ENCODE measurements at places on chromosomes 5 and 9.
A peak's percentile ranks its signal among the peaks of the same experiment; 100 is the strongest.

GRCh38 chr5:1910861-1911772, 28.4 kb upstream of the IRX4 start:
- H3K27me3 ChIP-seq, result no peaks in the 10 kb centered on the region
- no peaks in the 10 kb centered on the region for H3K36me3 ChIP-seq
- H3K4me3 ChIP-seq, result no peak overlapping the region
- DNase-seq, result no peak
- H3K4me1 ChIP-seq, result no peaks in the 10 kb centered on the region
- H3K27ac ChIP-seq, result no peak overlapping the region

- DNase-seq, result no peak
- H3K4me3 ChIP-seq, result no peak overlapping the region
- no peak overlapping the region for H3K27ac ChIP-seq
- H3K4me1 ChIP-seq, result no peaks in the 10 kb centered on the region
- H3K36me3 ChIP-seq, result peaks cover 2% of the 10 kb centered on the region
Measured at GRCh38 chr5:78109891-78110324, 184.6 kb downstream of the AP3B1 start.

DNA sequence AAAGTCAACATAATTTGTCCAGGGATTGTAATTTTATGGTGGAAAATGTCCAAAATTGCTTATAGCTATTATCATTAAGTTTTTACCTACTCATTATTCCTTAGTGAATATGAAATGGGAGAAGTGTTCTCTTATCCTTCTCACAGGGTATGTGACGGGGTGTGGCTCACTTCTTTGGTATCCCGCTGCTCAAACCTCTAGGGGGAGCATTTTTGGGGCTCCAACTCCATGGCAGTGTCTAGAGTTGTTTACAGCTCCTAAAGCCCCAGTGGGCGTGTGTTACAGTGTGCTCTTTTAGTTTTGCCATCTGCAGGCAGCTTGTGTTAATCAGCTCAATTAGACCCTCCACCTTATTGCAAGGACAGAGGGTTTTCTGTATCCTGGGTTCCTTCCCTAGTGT, 89.4 kb downstream of the CDKN2A start:
- H3K4me1 ChIP-seq, result peaks cover 19% of the 10 kb centered on the region
- peak overlapping the region; percentile 34 for H3K27ac ChIP-seq
- H3K4me3 ChIP-seq, result no peak overlapping the region
- no peaks in the 10 kb centered on the region for H3K27me3 ChIP-seq

DNA sequence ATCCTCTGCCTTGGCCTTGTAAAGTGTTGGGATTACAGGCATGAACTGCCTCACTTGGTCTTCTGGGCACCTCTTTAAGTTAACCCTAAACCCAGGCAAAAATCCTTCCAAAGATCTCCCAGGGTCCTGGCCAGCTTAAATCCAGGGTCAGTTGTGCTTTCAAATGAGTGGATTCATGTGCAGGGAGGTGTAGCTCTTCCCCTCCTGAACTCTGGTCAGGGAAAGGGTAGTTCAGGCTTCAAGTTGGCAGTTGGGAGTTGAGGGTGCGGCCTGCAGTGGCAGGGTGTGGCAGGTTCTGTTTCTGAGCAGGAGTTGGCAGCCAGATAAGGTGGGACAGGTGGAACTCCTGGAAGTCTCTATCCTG, 3.6 kb downstream of the HNRNPAB start:
- peaks cover 69% of the 10 kb centered on the region for H3K36me3 ChIP-seq
- H3K4me3 ChIP-seq, result no peak overlapping the region
- H3K27ac ChIP-seq, result peak overlapping the region; percentile 24
- peaks cover 24% of the 10 kb centered on the region for H3K4me1 ChIP-seq
- H3K27me3 ChIP-seq, result no peaks in the 10 kb centered on the region

DNA sequence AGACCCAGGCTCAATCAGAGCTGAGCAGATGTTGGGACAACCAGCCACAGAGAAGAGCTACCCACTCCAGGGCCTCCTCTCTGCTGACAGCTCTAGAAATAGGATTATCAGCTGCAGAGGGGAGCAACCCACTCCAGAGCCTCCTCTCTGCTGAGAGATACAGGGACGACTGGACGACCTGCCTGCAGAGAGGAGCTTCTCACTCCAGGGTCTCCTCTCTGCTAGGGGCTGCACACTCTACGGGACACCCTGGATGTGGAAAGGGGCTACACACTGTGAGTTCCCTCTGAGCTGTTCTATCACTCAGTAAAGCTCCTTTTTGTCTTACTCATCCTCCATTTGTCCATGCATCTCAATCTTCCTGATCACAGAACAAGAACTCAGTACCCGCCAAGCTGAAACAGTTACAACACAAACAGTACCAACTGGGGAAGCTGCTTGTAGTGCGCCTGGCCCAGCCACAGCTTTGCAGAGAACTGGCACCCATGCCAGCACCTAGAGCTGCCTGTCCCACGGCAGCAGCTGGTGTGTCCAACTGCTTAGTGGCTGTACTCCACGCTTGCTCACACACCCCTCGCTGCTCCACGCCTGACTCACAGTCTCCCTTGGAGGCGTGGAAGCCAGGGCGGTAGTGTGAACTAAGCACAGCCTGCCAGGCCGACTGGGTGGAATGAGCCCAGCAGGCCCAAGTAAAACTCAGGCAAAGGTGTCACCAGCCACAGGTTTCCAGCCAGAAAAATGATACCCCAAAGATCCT, 56.8 kb downstream of the PRELID2 start:
- no peak overlapping the region for H3K4me3 ChIP-seq
- no peaks in the 10 kb centered on the region for H3K36me3 ChIP-seq
- DNase-seq, result no peak
- no peaks in the 10 kb centered on the region for H3K27me3 ChIP-seq

- H3K27me3 ChIP-seq, result no peaks in the 10 kb centered on the region
- H3K36me3 ChIP-seq, result no peaks in the 10 kb centered on the region
- no peak overlapping the region for H3K4me3 ChIP-seq
- peak; percentile 61 for DNase-seq
- H3K4me1 ChIP-seq, result peaks cover 34% of the 10 kb centered on the region
- peak overlapping the region; percentile 23 for H3K27ac ChIP-seq
Measured at GRCh38 chr9:13719446-13719845, 440.0 kb upstream of the MPDZ start.

GRCh38 chr5:25107853-25108252, 463.1 kb upstream of the CDH10 start:
- no peaks in the 10 kb centered on the region for H3K27me3 ChIP-seq
- peak; percentile 28 for DNase-seq
- H3K4me1 ChIP-seq, result peaks cover 4% of the 10 kb centered on the region
- H3K27ac ChIP-seq, result peak overlapping the region; percentile 32
- H3K4me3 ChIP-seq, result peak overlapping the region; percentile 8
- no peaks in the 10 kb centered on the region for H3K36me3 ChIP-seq

DNA sequence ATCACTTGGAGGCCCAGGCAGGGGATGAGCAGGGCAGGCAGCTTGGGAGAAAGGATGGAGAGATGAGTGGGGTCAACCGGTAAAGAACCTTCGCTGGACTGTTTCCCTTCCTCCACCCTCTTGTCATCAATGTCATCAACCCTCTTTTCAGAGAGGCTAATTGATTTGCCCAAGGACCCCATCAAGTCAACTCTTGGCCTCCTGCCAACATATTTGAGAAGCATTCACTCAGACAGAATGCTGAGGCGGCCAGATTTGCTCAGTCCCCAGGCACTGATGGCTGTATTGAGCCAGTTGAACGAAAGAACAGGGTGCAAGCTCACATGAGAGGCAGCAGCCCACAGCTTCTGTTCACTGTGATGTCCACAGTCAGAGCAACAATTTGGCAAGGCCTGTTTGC, 193.5 kb downstream of the RFK start:
- H3K4me3 ChIP-seq, result no peak overlapping the region
- H3K36me3 ChIP-seq, result no peaks in the 10 kb centered on the region
- no peaks in the 10 kb centered on the region for H3K27me3 ChIP-seq
- no peak for DNase-seq

DNA sequence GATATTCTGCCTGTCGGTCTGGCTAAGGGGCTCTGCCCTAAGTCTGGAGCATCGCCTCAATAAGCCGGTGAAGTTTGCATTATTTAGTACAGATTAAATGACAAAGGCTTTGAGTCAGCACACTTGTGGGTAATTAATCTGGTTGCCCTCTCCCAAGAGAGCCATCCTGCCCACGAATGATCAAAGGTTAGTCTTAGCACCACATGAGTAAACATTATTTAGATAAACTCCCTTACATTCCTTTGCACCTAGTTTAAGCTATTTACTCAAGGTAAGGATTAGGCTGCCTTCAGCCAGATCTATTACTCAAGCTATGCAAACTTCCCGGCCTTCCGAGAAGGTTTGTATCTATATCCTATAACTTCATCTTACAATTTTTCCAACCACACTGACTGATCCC, 572.1 kb downstream of the CHSY3 start:
- no peaks in the 10 kb centered on the region for H3K4me1 ChIP-seq
- H3K4me3 ChIP-seq, result no peak overlapping the region
- H3K36me3 ChIP-seq, result no peaks in the 10 kb centered on the region
- DNase-seq, result no peak
- no peaks in the 10 kb centered on the region for H3K27me3 ChIP-seq
- H3K27ac ChIP-seq, result no peak overlapping the region

- H3K27ac ChIP-seq, result no peak overlapping the region
- no peak for DNase-seq
- H3K4me1 ChIP-seq, result peaks cover 7% of the 10 kb centered on the region
Measured at GRCh38 chr9:113608082-113608685, 144.7 kb downstream of the RGS3 start.

DNA sequence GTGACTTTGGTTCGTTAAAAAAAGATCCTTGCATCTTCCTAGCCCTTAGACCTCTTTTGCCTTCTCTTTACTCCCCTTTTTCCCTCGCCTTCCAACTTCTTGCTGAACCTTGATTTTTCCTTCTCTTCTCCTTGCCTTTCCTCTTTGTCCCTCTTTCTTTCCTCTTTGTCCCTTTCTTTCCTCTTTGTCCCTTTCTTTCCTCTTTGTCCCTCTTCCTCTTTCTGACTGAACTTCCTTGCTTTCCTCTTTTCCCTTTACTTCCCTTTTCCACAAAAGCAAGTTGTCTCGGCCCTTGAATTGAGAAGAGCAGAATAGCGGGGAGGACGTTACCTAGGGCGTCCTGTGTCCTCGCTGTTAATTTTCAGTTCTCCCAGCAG, 1.4 kb upstream of the MLLT3 start:
- H3K27ac ChIP-seq, result no peak overlapping the region
- no peaks in the 10 kb centered on the region for H3K27me3 ChIP-seq
- no peaks in the 10 kb centered on the region for H3K36me3 ChIP-seq
- H3K4me3 ChIP-seq, result peak overlapping the region; percentile 87

GRCh38 chr5:58399951-58400350, 59.9 kb downstream of the PLK2 start:
- no peaks in the 10 kb centered on the region for H3K4me1 ChIP-seq
- no peak overlapping the region for H3K27ac ChIP-seq
- H3K4me3 ChIP-seq, result no peak overlapping the region

GRCh38 chr9:1320051-1320557, 269.9 kb downstream of the DMRT2 start:
- no peaks in the 10 kb centered on the region for H3K4me1 ChIP-seq
- H3K27me3 ChIP-seq, result no peaks in the 10 kb centered on the region
- H3K27ac ChIP-seq, result no peak overlapping the region

- no peaks in the 10 kb centered on the region for H3K36me3 ChIP-seq
Measured at GRCh38 chr5:125154301-125155110, 408.1 kb upstream of the ZNF608 start.
